ENCODE measurements at places on chromosomes 16 and 17.
A peak's percentile ranks its signal among the peaks of the same experiment; 100 is the strongest.

GRCh38 chr17:29094101-29094708 is 51.3 kb downstream of the PIPOX start:
- DNase-seq, result no peak

DNA sequence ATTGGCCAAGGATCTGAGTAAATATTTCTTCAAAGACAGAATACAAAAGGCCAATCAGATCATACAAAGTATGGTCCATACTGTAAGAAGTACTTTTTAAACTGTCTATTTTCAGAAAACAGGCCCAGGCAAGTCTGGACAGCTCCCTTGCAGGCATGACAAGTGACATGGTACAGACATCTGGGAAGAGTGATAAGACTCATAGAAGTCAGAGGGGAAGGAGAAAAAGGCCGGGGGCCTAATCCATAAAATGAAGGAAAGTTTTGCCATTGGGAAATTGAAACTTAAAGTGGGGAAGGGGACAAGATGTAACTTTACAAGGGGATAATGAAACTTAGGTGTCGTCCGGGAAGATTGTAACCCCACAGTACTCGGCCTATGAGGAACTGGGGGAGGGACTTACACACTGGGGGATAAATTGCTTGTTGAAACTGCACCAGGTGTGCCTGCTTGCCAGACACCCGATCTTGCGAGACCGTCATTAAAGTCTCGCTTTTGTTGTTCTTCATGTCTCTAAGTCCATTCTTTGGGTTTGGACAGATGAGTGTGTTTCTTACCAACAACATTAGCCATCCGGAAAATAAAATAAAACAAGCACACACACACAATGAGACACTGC is 684.0 kb downstream of the CDH11 start:
- peak; percentile 36 for DNase-seq

DNA sequence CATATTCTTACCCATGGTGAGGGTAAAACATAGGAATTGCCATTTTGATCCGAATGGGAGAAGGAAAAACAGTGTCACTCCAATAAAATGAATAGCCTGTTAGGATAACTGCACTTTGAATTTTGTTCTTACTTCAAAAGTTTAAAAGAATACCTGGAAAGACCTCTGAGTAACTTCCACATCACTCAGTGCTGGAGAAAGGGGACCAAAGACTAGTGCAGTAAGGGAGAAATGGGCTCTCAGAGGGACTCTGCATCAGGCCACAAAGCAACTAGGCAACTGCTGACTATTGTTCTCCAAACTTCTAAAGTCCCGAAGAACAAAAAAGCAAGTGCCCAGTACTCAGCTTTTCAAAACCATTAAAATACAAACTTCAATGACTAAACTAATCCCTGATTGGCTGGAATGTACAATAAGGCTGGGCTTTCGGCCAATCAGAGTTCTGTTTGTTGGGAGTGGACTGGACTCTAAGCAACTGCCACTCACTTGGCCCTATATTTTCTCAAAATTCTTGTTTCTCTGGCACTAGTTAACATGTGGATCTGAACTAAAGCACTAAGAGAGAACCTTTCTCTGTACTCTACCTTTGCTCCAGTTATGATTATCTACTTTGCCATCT is 6.2 kb downstream of the DNAJC7 start:
- peak; percentile 37 for DNase-seq

DNA sequence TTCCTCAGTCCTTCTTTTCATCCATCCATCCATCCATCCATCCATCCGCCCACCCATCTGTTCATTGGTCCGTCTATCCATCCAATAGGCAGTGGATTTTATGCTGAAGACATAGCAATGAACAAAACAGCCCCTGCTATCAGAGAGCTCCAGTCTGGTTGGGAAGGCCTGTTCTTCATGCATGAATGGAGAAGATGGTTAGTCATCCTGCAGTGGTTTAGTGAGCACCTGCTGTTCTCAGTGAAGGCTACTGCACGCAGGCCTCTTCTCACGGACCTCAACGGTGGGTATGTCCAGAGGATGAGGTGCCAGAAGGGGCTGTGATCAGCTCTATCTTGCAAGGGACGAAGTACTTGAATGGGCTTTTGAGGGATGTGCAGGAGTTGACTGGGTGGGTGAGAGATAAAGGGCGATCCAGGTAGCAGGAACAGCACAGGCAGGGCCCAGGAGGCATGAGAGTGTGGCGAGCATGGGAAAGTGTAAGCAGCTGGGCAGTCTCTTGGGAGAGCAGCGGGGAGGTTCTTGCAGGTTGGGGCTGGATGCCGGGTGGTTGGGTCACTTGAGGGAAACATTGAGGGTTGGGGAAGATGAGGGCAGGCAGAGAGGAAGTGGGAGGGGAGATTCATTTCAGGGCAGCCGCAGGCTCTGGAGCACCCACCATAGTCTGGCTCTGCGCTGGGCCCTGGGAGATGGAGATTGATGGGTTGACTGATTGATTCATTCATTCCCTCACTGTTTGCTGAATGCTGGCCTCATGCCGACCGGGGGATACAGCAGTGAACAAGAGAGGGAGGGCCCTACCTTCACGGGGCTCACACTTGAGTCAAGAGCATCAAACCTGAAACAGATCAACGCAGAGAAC is 115.0 kb upstream of the CIBAR2 start:
- no peak for DNase-seq

- DNase-seq, result no peak
These were observed 1.3 kb downstream of the CACNG4 start for GRCh38 chr17:66965801-66966262.
